ENCODE measurements at places on chromosomes 7 and 10.

- no peak for DNase-seq
Measured at GRCh38 chr10:132607961-132608495, 70.4 kb downstream of the INPP5A start.

GRCh38 chr7:102287111-102287980 is 678 bp downstream of the SH2B2 start:
- peak; percentile 59 for DNase-seq

- no peak for DNase-seq
Measured at GRCh38 chr7:26860361-26860760, 4.0 kb downstream of the SKAP2 start.

- no peak for DNase-seq
Measured at GRCh38 chr7:156778201-156778600, 114.8 kb downstream of the LMBR1 start.

GRCh38 chr10:32035038-32035437 is 21.2 kb downstream of the KIF5B start:
- no peak for DNase-seq

DNA sequence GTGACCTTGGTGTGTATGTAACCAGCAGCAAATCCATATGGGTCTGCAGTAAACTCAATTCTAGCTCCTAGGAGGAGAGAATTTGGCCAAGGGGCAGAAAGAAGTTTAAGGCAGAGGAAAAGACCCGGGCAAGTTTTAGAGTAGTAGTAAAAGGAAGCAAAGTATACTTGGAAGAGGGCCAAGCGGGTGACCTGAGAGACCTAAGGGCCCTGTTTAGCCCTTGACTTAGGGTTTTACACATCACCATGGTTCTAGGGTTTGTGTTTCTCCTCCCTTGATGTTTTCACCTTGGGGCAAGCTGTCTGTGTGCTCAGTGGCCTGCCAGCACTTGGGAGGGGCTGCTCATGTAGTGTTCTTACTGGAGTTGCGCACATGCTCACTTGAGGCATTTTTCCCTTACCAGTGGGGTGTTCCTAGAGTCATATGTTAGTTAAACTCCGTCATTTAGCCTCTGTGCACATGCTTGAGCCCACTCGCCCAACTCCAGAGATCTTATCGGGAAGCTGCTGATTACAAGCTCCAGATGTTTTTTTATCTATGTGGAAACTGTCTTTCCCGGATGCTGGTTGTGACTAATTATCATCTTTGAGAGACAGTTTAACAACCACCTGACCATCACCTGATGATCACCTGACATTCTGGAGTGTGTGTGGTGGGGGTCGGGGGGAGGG is 137.6 kb upstream of the PRSS1 start:
- DNase-seq, result no peak
